ENCODE measurements at places on chromosomes 12 and 14.

GRCh38 chr12:107368586-107368985 is 275.2 kb upstream of the CRY1 start:
- DNase-seq, result no peak

DNA sequence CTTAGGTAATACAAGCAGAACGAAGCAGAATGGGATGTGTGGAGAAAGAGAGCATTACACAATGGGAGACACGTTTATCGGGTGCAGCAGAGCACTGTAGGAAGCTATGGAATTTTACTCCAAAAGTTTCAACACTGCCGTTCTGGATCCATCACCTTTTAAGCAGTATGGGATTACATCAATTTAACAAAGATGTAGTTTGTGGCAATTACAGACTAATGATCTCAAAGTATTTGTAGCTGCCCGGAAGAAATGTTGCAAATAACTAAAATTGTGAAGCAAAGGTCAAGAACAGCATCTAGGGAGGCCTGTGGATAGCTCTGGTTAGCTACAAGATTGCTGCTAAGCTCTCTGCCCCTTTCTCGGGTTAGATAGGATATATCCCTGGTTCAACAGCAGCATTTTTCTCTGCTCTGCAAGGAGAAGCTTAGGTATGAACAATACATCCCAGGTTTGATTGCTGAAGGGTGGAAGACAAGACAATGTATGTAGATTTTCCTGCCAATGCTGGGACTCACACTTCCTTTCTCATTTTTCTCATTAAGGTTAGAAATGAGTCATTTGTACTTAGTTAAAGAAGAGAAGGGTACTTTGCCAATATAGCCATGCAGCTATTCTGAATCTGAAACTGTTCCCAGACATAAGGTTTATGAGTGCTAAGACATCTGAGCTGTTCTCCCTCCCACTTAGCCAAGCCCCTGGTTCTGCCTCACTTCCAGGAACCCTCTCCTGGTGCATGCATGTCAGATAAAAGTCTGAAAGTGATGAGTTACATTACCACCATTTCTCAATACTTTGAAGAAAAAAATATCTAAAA is 75.0 kb upstream of the HIF1A start:
- no peak for DNase-seq

DNA sequence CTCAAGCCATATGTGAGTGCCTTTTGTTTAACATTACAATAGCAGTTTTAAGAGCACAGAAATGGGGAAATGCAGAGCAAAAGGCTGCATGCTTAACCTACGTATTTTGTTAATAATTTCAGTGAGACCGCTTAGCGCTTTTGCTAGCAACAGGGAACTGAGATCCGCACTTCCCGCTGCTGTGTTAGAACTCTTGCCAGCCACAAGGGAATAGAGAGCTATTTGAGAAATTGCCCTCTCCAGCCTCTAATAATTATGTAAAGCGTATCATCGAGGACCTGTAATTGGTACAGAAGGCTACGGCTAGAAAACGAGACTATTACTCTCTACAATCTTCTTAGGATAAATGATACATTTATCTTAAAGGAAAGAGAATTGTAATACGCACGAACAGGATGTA is 205.2 kb upstream of the GRIP1 start:
- no peak for DNase-seq

GRCh38 chr14:51430633-51431032 is 190.6 kb downstream of the TMX1 start:
- DNase-seq, result peak; percentile 12

DNA sequence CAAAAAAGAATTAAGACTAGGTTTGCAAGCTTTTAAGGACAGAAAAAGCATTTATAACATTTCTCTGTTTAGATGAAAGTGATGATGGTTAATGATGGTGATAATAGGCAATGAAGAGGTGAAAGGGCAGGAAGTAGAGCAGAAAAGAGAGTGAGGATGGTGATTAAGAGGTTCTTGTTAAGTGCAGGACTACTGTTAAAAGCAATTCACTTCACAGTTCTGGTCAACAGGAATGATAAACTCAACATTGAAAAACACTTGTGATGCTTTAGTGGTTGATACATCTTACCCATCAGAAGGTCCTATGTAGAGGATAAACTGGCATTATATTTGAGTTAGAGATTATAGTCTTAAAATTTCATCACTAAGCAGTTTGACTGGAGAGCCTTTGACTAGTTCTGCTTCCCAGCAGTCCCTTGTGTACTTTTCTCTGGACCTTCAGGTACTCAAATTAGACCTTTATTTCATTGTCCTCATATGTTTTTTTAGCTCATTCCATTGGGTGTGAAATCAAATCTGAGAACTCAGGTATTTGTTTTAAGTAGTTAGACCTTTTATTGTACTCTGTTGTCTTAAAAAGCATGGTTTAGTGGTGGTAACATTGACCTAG is 10.9 kb downstream of the RAP1B start:
- no peak for DNase-seq
